T-helper 22 cell (primary cell): ENCODE measurements at places on chromosomes 13 and 19.
A peak's percentile ranks its signal among the peaks of the same experiment; 100 is the strongest.

GRCh38 chr13:90627813-90628212 is 719.7 kb upstream of the MIR17HG start:
- no peak for DNase-seq

DNA sequence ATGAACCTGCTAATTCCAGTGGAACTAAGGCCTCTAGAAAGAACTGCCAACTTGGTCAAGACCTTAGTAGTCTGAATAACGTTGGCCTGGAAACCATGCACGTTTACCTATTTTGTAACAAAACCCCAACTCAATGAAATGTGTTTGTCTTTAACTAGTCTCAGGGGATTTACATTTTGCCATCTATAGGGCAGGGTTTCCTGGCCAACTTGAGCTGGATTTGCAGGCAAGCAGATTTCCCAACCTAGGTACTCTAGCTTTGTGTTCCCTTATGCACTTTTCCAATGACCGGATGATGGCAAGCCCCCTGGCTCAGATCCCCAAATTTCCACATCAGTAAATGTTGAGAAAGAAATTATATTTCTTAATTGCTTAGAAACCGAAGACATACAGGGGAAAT is 114.5 kb downstream of the IRS2 start:
- no peak for DNase-seq

DNA sequence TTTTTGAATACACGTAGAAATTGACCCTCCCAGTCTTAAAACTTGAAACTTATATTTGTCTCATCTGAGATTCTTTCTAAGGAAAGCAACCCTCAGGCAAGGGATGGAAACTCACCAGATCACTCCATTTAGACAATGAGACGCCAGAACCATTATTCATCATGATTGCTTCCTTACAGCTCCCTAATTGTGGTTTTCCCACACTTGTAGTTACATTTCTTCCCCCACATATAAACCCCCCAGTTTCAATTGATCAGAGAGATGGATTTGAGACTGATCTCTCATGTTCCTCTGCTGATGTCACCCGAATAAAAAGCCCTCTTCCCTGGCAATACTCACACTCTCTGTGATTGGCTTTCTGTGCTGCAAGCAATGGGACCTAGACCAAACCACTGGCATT is 197.9 kb upstream of the STARD13 start:
- no peak for DNase-seq

DNA sequence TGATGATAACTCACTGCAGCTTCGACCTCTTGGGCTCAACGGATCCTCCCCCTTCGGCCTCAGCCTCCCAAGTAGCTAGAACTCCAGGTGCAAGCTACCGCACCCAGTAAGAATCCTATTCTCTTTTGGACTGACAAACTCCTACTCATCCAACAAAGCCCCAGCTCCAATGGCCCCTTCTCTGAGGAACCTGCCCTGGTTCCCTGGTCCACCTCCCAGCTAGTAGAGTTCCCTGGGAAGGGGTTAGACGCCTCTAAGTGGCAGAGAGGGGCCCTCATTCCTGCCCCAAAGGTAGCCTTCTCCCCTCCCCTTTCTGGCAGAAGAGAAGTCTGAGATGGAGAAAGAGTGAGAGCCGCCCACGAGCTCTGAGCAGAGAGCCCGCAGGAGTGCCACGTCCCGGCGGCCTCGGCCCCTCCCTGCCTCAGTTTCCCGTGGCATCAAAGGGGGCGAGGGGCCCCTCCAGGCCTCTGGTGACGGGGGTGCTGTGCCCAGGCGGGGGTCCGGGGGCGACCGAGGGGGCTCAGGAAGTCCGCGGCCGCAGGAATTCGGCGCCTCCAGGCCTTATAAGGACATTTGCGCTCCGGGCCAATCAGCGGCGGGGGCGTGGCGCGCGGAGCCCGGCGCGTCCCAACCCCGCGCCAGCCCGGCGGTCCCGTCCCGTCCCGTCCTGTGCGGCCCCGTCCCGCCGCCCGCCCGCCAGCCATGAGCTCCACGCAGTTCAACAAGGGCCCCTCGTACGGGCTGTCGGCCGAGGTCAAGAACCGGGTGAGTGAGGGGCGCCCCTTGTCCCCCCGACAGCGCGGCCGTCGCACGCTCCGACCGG is at the start of gene CNN2:
TSS of gene CNN2 (plus strand) at position 649 of the 823 bp plus-strand sequence. CDS start at position 703, 54 bp downstream.
- DNase-seq: peak; percentile 56

DNA sequence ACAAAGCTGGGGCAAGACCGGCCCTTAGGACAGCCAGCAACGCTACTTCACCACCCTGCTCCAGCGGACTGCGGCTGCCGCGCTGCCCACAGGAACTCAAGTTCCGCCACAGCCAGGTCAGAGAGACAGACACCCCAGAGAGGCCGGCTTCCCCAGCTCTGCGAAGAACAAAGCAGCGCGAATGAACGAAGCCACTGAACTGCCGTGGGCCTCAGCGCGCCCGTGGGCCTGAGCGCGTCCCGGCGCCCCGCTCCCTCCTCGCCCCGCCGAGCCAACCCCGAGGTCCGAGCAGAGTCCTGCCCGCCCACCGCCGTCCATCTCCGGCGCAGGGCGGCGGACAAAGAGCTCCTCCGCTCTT is 158.4 kb downstream of the RNF17 start:
- DNase-seq: no peak

DNA sequence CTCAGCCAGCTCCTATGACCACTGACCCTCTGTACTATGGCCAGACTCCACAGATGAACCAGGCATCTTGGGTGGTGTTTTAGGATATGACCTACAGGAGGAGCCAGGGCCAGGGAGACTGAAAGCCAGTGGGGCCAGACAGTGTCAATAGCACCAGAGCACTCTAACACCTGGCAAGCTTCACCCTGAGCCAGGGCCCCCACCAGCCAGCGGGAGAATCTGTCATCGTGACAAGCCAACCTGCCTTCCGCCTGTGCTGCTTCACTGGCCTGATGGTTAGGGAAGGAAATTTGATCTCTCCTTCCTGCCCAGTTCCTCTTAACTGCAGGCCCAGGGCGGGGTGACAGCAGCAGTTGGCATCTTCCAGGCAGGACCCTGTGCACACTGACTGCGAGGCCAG is 222.4 kb downstream of the UQCRFS1 start:
- DNase-seq: no peak

GRCh38 chr13:113584870-113585671 is 518 bp downstream of the TFDP1 start:
- no peak for DNase-seq

- no peak for DNase-seq
These were observed 7.8 kb downstream of the ABCA7 start for GRCh38 chr19:1047696-1048147.

DNA sequence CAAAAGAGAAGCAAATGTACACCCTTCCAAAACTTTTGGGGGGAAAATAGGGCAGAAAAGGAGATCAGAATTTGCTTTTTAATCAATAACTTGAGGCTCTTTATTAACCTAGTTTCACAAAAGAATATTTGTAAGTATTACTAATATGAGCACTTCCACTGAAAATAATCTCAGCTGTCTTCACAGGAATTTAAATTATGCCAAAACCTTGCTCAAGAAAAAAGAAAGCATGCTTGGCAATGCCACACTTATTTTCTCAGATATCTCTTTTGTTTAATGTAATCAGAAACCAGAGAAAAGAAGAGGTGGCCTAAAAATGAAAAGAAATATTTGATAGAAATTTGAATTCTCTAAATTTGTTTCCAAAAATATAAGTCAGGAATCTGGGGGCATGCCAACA is 234.9 kb upstream of the GPC6 start:
- DNase-seq: no peak

DNA sequence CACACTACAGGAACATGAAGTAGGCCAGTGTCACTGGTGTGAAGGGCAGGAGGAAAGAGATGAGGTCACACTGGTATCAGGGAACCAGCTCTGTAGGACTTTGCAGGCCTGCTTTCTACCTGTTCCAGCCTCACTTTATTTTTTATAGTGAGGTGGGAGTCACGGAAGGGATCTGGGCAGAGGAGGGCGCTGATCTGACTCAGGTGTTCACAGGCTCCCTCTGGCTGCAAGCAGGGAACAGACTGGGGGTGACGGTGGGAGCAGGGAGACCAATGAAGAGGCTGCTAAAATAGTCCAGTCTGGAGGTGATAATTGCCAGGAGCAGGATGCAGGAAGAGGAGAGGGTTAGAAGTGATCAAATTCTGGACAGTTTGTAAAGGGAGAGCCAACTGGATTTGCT is 2.8 kb downstream of the THAP8 start:
- no peak for DNase-seq

GRCh38 chr19:6198896-6199239 is 63.4 kb downstream of the ACSBG2 start:
- DNase-seq: no peak

GRCh38 chr19:17306285-17306714 is 628 bp downstream of the MRPL34 start:
- DNase-seq: no peak

GRCh38 chr19:17775245-17775927 is 19.6 kb upstream of the B3GNT3 start:
- no peak for DNase-seq

DNA sequence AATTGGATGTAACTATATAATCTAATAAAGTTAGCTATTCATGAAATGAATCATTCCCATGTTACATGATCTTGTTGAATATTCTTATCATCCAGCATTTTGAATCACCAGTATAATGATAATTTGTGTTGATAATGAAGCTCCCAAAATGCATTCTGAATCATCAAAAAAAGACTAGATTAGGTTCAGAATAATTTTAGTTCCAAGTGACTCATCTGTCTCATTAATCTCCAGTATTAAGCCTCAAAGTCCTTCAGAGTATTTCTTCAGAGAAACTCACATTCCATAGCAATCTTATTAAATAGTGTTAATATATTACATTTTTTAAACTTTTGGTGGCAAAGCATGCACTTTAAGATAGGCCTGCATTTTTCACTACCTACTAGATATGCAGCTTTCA is 207.5 kb downstream of the SLITRK5 start:
- no peak for DNase-seq

DNA sequence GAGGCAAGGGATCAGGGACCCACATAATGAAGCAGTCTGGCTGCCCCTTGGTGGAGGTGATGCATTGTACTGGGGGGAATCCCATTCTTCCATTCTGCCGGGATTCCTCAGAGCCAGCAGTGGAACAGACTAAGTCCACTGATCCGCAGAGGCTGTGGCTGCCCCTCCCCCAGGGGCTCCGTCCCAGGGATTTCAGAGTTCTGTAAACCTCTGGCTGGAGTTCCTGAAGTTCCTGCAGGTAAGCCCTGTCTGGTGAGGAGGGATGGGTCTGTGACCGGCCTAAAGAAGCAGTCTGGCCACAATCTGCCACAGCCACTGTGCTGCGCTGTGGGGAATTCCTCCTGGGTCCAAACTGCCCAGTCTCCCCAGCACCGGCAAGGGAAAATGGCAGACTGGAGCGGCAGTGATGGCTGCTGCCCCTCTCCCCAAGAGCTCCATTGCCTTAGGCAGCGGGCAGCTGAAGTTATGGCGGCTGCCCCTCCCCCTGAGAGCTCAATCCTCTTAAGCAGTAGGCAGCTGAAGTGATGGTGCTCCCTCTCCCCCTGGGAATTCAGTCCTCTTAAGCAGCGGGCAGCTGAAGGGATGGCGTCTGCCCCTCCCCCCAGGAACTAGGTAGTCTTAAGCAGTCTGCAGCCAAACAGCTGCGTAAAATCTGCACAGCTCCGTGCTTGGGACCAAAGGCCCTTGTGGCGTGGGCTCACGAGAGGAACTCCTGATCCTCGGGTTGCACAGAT is 155.7 kb downstream of the PCDH17 start:
- DNase-seq: no peak

DNA sequence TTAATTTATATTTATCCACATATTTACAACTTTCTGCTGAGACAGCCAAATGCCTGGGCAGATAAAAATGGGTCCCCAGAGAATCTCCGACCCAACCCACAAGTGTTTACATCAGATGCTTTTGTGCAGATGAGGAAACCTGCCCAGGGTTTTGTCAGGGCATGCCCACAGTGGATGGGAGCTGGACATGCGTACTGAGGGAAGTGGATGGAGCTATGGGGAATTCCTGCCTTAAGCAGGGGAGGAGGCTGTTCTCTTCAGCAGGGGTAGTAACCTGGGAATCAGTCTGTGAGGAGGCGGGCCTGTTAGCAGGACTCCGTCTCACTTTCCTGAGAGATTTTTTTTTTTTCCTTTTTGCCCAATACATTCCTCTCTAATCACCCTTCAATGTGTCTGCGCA is 122.9 kb downstream of the RFC3 start:
- no peak for DNase-seq

DNA sequence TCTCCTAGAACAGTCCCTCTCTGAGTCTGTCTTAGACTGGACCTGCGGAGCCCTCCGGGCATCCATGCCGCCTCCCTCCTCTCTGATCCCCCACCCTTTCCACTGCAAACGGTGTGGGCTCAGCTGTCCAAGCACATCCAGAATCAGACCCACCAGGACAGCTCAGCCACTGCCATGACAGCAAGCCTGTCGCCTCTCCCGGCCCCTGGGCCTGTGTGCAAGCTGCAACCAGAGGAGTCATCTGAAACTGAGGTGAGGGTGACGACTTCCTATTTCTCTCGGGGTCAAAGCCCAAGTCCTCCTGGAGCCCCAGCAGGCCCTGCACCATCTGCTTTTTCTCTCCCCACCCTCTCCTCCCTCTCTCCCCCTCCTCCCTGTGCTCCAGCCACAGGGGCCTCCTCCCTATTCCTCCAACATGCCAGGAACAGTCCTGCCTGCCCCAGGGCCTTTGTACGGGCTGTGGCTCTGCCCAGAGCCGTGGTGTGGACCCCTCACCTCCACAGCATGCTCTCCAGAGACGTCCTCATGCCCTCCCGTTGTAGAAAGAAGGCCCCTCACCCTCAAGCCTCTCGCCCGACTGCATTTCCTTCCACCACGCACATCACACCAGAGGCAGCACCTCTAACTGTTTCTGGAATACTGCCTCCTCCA is 23.5 kb upstream of the MYDGF start:
- no peak for DNase-seq

- no peak for DNase-seq
These were observed 29.4 kb downstream of the ERCC5 start for GRCh38 chr13:102875256-102875655.

- no peak for DNase-seq
These were observed 457.3 kb downstream of the FGF14 start for GRCh38 chr13:101944521-101944920.

DNA sequence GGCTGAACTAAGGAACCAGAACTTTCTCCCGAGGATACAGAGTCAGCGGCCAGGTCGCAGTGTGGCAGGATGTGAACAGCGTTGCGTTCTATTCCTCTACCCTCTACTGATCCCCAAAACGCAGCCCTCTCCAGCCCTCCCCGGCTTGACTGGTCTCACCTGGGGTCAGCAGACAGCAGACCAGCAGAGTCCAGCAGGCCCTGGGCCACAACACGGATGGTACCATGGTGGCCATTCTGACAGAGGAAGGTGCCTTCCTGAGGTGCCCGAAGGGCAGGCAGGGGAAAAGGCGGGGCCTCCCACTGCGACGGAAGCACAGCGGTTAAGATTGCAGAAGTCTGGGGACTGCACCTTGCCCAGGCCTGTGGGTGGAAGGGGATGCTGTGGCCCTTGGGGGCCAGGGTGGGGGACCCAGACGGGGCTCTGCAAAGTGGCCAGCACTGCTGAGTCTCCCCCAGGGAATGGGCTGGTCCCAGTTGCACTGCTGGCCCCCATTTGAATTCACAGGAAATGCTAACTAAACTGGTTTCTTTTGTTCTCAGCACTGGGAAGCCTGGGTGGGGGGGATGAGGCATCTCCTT is at the start of gene ICAM3:
TSS of gene ICAM3 (minus strand) at position 245 of the 581 bp plus-strand sequence. CDS start at position 235, 10 bp downstream.
- DNase-seq: no peak

GRCh38 chr19:2719920-2720776 is 1.0 kb downstream of the DIRAS1 start:
- no peak for DNase-seq

- DNase-seq: no peak
These were observed 10.5 kb downstream of the XRCC1 start for GRCh38 chr19:43564800-43565199.
